ENCODE measurements at places on chromosomes 11 and 22.

GRCh38 chr22:24323233-24323632 is 52.6 kb downstream of the SPECC1L start:
- DNase-seq = no peak

DNA sequence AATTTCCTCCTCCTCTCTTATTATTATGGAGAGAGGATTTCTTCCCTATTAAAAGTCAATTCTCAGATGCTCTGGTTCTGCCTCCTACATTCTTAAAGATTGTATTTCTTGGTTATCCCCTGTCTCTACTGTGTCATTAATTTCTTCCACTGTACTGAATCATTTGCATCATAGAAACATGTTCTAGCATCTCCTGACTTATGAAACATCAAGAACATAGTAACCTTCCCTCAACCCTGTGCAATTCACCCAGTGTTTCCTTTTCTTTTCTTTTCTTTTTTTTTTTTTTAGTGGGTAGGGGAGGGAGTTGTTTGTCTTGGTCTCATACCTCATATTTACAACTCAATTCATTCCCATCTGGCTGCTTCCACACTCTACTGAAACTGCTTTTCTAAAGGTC is 288.0 kb upstream of the PLET1 start:
- DNase-seq = no peak

DNA sequence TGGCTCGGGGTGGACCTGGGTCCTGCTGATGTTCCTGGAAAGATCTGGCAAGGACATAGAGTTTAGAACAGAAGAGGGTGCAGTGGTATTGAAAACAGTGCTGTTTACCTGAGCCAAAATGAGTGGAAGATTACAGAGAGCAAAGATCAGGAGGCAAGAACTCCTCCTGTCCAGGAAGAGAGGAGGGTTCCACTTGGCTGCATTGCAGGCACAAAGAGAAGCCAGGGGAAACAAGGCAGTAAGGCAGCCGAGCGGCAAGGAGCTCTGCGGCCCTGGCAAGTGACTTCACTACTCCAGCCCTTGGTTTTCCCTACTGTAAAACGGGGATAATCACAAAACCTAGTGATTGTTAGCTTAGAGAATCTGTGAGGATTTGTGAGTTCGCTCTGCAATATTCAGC is 3.7 kb upstream of the PACSIN2 start:
- DNase-seq = no peak

DNA sequence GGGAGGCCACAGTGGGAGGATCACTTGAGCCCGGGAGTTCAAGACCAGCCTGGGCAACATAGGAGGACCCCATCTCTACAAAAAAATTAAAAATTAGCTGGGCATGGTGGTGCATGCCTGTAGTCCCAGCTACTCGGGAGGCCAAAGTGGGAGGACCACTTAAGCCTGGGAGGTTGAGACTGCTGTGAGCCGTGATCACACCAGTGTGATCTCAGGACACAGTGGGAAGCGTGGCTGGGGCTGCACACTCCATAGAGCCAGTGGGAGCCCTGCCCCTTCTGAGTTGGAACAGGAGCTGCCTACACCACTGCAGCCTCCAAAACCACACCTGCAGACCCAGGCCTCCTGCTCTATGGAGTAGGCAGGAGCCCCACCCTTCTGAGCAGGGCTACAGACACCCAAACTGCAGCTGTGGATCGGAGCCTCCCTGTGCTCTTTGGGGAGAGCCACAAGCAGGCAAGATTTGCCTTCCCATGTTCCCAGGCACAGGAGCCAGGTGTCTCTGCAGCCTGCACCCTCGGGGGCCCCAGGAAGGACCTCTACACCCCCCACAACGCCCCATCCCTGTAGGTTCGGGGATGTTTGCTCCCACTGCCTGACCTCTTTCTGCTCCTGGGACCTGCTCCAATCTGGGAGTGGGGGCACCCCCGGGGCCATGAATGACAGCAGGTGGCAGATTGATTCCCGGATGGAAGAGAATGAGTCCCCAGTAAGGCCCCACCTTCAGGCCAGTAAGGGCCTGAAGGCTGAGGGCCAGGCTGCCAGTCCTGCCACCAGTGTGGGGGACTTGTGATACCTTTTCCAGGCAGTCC is 245.4 kb downstream of the BUD13 start:
- no peak for DNase-seq

GRCh38 chr11:9747828-9748227 is 84.0 kb downstream of the SWAP70 start:
- no peak for DNase-seq

DNA sequence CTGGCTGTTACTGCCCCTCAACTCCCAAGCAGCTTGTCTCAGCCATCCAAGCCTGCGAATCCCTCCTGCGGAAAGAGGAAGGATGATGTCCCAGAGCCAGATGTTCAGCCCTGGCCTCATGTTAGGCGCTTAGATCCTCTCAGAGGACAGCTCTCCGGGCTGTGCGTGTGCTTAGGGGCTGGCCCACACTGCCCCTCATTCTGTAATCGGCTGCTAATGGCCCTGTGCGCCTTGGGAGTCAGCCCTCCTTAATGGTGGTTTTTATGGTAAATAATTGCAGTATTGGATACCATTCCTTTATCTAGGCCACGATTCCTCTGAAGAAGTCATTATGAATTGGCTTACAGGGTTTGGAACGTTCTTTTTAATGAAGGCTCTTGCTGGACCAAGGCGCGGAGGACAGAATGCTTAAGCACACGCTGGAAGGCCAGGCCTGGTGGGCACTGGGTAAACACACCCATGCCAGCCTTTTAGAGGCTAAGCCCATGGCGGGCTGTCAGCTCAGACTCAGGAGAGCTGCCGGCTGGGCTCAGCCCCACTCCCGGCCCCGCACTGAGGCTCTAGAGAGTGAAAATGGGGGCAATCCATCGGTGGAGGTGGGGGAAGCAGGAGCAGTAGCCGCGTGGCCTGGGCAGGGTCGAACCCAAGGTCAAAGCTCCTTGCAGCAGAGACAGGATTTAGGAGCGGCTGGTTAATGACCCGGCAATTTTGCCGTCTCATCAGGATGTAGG is 1157.5 kb downstream of the BRD1 start:
- DNase-seq = no peak

- no peak for DNase-seq
These were observed 938 bp downstream of the SHISAL1 start for GRCh38 chr22:44311855-44312170.

GRCh38 chr22:47129902-47130635 is 367.6 kb downstream of the TBC1D22A start:
- DNase-seq = peak; percentile 25

DNA sequence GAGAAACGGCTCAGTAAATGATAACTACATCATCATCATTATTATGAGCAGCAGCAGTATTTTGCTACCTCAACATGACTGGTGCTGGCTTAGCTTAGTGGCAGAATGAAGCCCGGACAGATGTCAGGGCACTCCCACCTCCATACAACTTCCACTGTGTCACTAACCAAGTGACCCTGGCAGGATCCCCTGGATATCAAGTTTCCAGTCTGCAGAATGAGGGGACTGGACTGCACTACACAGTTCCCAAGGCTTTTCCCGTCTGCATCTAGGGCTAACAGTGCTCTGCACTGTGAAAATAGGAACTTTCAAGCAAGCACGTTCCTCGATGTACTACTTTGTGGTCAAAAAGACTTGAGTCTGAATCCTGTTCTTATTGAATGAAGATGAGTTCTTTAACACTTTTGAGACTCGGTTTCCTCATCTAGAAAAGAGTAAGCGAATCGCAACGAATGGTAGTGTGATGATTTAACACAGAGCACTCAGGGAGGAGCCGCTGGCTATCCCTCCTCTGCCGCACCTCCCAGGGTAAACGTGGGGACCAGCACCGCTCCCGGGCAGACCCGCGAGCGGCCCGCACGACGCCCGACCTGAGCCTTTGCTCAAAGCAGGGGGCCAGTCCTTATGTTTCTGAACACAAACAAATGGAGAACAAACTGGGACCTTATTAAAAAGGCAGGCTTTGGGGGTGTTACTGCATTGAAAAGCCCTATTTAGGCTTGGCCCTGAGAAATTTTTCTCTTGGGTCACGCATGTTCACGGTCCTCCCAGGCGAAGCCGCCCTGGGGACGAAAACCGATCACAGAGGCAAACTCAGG is 910 bp downstream of the CLTCL1 start:
- DNase-seq = no peak

DNA sequence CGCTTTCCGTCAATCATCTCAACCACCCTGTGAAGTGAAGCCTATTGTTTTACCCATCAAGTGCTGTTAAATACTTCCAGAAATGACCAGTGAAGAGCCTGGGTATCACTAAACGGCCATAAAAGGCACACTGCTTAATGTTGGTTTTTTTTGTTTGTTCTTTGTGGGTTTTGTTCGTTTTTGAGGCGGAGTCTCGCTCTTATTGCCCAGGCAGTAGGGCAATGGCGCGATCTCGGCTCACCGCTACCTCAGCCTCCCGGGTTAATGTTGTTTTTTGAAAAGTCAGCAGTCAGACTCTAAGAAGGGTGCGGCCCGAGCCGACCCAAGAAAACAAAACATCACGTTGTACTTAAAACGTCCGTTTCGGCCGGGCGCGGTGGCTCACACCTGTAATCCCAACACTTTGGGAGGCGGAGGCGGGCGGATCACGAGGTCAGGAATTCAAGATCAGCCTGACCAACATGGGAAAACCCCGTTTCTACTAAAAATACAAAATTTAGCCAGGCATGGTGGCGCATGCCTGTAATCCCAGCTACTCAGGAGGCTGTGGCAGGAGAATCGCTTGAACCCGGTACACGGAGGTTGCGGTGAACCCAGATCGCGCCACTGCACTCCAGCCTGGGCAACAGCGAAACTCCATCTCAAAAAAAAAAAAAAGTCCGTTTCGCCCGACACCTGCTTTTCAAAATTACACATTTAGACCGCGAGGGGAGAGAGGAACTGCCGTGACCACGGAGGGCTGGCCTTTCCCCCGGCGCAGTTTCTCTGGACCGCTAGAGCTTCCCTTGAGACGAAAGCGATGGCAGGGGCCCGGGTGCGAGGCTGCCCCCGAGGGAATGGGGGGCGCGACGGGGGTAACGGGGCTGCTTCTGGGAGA is 714 bp downstream of the CD59 start:
- peak; percentile 44 for DNase-seq

GRCh38 chr22:50469377-50470305 is 5.2 kb downstream of the SBF1 start:
- DNase-seq = peak; percentile 98

DNA sequence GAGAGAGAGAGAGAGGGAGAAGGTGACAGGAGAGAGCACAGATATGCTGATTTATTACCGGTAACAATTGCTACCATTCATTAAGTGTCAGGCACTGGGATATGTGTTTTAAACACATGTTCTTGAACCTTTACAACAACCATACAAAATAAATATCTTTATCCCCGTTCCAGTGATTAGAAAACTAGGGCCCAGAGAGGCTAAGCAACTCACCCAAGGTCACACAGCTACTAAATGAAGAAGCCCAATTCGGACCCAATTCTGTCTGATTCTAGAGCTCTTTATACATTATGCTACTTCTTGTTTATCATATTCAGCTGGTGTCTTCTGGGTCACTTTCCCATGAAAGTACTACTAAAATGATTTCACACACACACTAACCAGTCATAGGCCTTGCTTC is 154.0 kb upstream of the RAG2 start:
- DNase-seq = no peak

- peak; percentile 95 for DNase-seq
These were observed at the start of gene DMC1 for GRCh38 chr22:38569972-38570778. Gene DMC1 (minus strand): TSS chr22:38570183. CDS start chr22:38568256, 1,927 bp downstream.

All from CD4-positive, alpha-beta T cell treated with Interferon gamma for 1 hour (primary cell).